ENCODE measurements at places on chromosomes 13 and 19.
A peak's percentile ranks its signal among the peaks of the same experiment; 100 is the strongest.

DNA sequence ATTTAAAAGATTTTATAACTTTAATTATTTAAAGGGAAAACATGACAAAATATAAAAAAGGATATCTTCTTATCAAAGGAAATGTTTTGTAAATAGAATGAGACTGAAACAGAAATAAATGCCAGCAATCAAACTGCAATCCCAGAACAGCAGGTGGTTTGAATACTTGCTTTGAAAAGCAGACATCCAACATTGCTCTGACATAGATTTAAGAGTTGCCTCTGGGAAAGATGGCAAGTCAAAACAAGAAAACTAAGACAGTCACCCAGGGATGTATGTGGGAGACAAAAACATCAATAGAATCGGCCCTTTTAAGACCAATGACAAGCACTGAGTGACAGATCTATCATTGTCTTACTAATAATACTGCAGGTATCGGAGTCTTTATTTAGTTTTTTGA lies 789.7 kb upstream of the GPC6 start:
- no peak for ATAC-seq

- ATAC-seq = peak; percentile 33
These were observed 19.6 kb downstream of the MPND start for GRCh38 chr19:4362831-4363545.

- ATAC-seq = no peak
These were observed 911.0 kb downstream of the PCDH17 start for GRCh38 chr13:58542530-58542929.

GRCh38 chr19:47352095-47352494 lies 3.0 kb downstream of the DHX34 start:
- ATAC-seq = no peak

DNA sequence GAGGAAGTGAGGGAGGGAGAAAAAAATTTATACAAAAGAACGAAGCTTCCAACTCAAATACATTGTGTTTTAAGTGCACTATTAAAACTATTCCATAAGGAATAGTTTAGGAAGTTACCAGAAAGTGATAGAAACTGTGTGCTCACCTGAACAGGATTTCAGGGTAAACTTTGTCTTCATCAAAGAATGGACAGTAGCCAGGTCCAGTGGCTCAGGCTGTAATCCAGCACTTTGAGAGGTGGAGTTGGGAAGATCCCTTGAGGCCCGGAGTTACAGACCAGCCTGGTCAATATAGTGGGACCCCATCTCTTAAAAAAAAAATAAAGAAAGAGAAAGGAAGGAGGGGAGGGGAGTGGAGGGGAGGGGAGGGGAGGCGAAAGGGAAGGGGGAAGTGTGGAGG lies 13.0 kb upstream of the CDADC1 start:
- no peak for ATAC-seq

DNA sequence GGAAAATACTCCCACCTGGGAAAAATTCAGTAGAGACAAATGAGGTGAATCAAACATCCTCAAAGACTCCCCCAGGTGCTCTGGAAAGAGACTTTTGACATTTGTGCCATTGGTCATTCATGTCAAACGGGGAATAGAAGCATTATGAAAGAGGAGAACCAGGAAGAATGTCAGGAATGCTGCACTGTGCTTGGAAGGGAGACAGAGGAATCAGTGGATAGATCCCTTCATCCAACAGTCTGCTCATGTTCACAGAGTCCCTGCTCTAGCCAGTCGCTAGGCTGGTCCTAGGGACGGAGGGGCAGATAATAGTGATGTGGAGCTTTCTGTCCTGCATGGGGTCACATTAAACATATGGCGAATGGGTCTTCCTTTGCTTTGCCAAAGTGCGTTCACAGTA lies 384.4 kb downstream of the FGF9 start:
- ATAC-seq = no peak

DNA sequence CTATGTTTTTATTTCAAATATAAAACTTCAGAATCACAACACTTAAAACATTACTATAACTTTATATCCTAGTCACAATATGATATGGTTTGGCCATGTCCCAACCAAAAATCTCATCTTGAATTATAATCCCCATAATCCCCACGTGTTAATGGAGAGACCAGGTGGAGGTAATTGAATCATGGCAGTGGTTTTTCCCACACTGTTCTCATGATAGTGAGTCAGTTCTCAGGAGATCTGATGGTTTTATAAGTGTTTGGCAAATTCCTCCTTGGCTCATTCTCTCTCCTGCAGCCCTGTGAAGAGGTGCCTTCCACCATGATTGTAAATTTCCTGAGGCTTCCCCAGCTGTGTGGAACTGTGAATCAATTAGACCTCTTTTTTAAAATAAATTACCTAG lies 307.6 kb downstream of the SPRY2 start:
- ATAC-seq = no peak

DNA sequence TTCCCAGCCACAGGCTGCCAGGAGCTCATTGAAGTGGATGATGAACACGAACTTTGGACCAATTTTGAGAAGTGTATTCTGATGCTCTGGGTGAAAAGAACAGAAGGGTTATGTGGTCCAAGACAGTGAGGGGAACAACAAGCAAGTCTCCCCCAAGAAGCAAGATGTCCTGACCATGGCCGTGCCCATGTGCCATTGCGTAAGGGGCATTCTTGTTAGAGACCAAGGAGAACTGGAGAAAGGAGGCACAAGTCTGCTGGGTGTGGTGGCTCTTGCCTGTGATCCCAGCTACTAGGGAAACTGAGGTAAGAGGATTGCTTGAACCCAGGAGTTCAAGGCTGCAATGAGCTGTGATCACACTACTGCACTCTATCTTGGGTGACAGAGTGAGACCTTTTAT lies 27.0 kb upstream of the UBAC2 start:
- no peak for ATAC-seq

GRCh38 chr19:40960062-40960685 lies 30.9 kb upstream of the CYP2B6 start:
- no peak for ATAC-seq

DNA sequence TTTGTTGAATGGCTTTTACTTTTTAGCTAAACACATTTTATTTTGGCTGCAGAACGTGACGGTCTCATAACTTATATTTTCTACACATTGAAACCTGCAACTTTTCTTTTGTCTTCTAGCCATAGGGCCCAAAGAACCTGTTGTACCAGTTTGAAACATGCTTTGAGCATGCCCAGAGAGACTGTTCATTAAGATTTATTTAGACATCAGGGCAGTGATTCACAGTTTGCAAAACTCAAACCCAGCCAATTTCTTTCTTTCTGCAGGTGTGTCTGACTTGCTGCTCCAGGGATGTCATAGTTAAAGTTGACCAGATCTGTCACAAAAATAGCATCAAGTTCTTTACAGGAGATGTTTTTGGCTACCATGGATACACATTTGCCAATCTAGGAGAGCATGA lies 22.0 kb downstream of the SAE1 start:
- peak; percentile 29 for ATAC-seq

GRCh38 chr19:41601771-41602170 lies 25.1 kb downstream of the CEACAM4 start:
- no peak for ATAC-seq

- no peak for ATAC-seq
These were observed 40.5 kb upstream of the GAS6 start for GRCh38 chr13:113904411-113904810.

- ATAC-seq = peak; percentile 88
These were observed 4.6 kb upstream of the APC2 start for GRCh38 chr19:1445185-1445931.

- no peak for ATAC-seq
These were observed 61.1 kb downstream of the MIPEP start for GRCh38 chr13:23828086-23828485.

DNA sequence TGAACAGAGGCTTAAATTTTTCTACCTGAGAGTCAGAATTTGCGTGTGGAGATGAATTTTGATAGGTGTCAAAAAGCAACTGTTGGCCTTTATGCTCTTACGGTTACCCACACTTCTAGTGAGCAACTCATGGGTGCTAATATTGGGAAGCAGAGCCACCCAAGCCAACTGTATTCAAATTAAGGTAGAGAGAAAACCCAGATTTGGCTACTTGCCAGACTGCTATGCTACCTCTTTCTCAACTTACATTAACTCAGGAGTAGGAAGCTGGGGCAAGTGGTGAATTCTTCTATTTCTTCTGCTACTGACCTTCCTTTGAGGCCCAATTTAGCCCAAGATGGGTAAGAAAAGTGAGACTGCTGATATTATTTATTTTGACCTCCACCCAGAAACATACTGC lies 83.9 kb downstream of the OLFM4 start:
- no peak for ATAC-seq

DNA sequence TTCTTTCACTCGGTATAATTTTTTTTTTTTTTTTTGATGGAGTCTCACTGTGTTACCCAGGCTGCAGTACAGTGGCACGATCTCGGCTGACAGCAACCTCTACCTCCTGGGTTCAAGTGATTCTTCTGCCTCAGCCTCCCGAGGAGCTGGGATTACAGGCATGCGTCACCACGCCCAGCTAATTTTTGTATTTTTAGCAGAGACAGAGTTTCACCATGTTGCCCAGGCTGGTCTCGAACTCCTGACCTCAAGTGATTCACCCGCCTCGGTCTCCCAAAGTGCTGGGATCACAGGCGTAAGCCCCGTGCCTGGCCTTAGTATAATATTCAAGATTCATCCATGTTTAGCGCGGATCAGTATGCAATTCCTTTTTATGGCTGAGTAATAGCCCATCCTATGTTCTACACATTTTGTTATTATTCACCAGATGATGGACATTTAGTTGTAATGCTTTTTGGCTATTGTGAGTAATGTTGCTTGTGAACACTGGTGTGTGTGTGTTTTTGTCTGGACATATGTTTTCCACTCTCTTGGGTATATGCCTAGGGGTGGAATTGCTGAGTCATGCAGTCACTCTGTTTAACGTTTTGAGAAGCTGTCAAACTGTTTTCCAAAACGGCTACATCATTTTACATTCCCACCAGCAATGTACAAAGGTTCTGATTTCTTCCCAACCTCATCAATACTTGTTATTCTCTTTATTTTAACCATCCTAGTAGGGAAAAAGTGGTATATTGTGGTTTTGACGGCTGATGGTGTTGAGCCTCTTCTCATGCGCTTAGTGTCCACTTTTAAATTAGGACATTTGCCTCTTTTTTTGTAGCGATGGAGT lies 22.9 kb downstream of the PLEKHF1 start:
- ATAC-seq = peak; percentile 40
